ENCODE measurements at places on chromosomes 16 and 17.

- ATAC-seq = peak; percentile 3
These were observed 718 bp downstream of the ATP2A3 start for GRCh38 chr17:3963237-3964201.

DNA sequence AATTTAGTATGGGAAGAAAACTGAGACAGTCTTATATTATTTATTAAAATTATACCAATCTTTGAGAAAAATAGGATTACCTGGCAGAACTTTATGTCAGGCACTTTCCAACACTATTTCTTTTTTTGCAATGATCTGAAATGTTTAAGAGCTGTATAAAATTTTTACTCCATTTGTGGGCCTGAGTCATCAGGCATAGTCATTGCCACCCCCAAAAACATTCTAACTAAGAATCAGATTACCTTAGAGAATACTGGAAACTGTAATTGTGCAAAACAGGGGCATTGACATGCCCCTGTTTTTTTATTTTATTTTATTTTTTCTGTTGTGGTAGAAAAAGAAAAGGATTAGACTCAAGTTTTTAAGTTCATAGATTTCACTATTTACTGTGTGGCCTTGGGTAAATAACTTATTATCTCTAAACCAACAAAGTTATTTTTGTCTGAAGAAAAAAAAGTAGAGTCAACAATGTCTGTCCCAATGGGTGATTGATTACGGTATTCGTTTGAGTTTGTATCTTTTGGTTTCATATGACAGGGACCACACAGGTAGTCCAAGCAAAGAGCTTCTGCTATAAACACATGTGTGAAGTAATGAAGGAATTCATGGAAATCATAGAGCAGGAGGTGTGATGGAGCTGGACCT, 24.6 kb downstream of the VAT1L start:
- no peak for ATAC-seq

DNA sequence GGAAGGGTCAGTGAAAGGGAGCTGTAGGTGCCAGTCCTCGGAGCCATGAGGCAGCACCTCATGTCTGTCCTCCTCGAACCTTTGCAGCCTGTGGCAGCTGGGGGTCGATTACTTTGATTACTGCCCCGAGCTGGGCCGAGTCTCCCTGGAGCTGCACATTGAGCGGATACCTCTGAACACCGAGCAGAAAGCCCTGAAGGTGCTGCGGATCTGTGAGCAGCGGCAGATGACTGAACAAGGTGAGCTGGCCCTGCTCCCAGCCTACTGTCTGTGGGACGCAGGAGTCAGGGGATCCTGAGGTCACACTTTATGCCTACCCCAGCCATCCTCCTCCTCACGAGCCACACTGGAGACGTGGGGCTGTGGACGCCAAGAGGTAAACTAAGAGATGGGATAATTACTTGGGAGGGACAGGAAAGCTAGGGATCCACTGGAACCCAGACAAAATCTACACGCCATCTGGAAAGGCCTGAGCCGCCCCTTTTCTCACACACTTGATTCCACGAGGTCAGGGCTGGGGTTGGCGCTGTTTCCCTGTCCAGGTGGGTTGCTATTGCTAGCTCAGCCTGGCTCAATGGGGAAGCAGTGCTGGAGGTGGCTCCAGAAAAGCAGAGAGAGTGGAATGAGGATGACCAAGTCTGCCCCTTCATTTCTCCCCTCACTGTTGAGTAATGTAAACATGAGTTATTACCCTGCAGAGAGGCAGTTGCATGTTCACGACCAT, 26.4 kb downstream of the NUP85 start:
- ATAC-seq = no peak

- no peak for ATAC-seq
These were observed 298.1 kb upstream of the N4BP1 start for GRCh38 chr16:48907906-48908634.

DNA sequence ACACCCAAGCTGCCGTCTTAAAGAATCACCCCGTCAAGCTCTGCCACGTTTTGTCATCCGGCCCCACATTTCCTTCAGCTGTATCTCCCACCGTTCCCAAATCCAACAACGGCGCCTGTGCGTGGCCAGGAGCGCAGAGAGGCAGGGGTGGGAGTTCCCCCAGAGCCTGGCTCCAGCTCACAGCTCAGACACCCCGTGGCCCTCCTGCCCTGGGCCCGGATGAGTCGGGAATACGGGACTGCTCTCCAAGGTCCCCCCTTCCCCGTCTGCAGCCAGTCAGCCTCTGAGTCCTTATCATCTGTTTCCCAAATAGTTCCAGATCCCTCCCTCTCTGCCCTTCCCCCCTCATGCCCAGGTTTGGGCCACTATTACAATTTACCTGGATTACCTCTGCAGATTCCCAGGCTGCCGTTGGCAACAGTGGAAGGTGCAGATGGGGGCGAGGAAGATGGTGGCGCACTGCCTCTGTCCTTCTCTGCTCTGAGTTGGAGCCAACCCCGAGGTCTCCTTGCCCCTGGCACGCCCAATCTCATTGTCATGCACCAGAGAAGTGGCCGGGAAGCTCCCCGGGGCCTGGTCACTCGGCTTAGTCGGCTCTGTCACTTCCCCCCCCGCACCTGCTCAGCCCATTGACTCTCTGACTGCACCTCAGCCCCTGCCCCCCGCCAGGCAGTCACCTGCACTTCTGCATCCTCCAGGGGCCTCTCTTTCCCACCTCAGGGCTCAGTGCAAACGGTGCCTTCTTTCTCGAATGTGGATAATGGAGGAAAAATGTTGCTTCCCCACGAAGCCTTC, 18.3 kb upstream of the RPTOR start:
- ATAC-seq = no peak

DNA sequence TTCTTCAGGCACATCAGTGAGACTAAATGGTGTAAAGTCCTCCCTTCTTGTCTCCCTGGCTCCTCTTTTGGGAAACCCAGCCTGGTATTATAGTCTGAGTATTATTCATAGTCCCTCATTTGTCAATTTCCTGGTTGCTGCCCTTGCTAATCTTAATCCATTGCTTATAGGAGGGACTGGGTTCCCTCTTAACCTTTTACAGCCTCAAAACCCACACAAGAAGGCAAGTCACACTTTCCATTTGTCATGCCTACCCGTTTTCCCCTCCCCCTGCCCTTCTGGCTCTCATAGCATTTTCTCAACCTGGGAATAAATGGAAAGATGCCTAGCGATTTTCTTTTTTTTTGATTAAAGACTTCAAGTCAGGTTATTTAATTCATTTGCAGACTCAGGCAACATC, 124.8 kb downstream of the MAP2K6 start:
- no peak for ATAC-seq

DNA sequence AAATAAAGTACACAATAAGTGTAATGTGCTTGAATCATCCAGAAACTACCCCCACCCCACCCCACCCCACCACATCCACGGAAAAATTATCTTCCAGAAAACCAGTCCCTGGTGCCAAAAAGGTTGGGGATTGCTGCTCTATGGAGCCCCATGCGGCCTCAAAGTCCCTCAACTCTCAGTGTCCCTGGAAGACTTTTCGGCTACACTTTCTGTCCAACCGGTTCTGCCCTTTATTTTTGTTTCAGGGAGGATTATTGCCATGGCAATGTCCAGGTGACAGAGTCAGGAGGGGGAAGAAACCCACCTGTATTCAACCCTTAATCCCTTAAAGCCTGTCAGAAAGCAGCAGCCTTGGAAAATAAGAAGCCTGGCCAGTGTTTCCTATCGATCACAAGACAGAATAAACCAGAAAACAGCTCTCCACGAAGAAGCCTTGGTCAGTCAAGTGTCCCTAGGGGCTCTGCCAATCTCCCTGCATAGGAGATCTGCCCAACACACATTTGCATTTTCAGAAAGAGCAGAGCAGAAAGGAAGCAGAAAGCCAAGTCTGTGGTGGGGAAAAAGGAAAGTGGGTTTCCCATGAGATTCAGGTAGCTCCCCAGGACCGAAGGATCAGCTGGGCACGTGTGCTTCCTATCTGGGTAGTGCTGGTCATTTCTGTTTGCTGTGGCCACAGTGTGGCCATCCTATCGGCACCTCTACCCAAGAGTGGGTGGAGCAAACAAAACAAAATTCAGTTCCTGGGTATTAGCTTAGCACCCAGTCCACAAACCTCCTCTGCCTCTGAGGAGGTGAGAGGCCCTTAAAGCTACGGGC, 342.7 kb downstream of the SOX9 start:
- ATAC-seq = no peak

GRCh38 chr16:30352488-30353401, 2.4 kb downstream of the CD2BP2 start:
- no peak for ATAC-seq

DNA sequence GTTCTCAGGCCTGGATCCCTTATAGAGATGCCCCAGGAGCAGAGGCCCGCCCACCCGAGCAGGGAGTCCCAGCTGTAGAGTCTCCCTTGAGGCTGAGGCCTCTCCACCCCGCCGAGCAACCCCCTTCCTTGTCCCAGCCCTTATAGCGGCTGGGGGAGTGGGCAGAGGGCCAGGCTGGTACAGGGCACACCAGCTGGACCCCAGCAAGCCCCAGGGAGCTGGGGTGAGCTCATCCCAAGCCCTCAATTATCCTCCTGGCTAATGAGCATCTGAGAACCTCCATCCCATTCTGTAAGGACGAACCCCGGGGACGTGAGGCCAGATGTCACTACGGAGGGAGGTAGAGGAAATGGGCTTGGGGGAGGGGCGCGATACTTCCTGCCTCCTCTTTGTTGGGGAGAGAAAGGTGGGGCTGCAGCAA, 3.2 kb upstream of the SNN start:
- ATAC-seq = no peak

GRCh38 chr17:48757524-48757961, 29.0 kb upstream of the HOXB13 start:
- no peak for ATAC-seq

GRCh38 chr17:6654841-6655731, 3.5 kb downstream of the C17orf100 start:
- peak; percentile 44 for ATAC-seq

GRCh38 chr16:79282806-79283205, 317.7 kb downstream of the MAF start:
- ATAC-seq = no peak

GRCh38 chr16:72609933-72610332, 438.0 kb upstream of the PMFBP1 start:
- no peak for ATAC-seq

DNA sequence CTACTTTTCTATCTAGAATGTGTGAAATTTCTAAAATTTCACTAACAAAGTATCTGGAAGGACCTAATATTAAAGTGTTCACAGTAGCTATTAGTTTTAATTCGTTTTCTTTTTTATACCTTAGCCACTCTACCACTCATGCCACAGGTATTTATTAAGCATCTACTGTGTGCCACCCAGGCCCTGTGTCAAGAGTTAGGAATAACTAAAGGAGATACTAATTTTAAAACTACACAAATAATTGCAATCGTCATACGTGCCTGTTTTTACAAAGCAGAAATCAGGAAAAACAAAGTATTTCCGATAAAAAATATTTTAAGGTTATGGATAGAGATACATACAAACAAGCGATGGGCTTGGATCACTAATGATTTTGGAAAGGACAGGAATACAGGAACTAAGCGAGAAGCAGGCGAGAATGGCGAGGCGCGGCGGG, 483 bp upstream of the EEF2K start:
- no peak for ATAC-seq

GRCh38 chr16:58488531-58488930, 11.4 kb upstream of the NDRG4 start:
- ATAC-seq = no peak

GRCh38 chr17:49393491-49394255, 21.0 kb downstream of the PHB1 start:
- no peak for ATAC-seq

DNA sequence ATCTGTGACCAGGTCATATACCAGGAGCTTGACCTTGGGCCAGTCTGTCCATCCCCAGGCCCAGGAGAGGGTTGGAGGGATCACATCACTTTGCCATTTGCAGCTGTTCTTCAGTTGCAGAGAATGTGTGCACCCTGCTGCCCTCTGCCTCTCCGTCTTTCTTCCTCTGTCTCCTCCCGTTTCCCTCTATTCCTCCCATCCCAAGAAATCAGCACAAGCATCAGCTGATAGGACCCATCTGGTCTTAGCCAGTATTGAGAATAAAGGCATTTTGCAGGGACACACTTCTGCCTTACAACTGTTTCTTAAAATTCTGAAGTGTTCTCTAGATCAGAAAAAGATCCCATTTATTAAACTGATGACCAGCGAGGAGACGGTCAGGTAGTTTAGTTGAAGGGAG, 368.7 kb downstream of the CPPED1 start:
- ATAC-seq = no peak

GRCh38 chr16:77062878-77063675, 127.9 kb upstream of the MON1B start:
- ATAC-seq = no peak

DNA sequence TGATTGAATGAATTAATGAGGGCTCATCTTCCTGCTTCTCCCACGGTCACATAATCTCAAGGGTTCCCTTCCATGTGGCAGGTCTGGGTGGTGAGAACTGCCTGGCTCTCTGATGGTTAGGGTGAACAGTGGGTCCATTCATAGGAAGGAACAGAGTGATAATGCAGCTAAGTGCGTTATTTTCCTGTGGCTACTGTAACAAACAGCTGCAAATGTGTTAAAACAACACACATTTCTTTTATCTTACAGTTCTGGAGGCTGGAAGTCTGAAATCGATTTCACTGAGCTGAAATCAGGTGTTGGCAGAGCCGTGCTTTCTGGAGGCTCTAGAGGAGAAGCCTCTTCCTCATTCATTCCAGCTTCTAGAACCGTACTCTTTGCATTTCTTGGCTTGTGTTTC, 95.3 kb downstream of the BMERB1 start:
- ATAC-seq = no peak

DNA sequence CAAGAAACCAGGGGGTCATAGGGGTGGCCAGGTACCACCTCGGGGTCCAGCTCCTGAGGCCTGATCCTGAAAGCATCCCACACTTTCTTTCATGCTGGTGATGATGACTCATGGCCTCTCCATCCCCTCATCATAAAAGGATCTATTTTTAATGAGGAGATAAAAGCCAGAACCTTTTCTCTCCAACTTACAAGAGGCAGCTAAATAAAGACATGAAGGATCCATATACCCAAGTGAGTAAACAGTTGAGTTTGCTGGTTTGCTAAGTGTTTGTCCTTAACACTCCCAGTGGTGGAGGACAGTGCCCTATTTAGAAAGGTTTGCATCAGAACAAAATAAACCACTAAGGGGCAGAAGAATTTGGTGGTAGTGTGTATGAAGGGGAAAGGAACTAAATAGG, 383.8 kb downstream of the GRIN2A start:
- no peak for ATAC-seq

GRCh38 chr17:2455956-2456355, 55.1 kb upstream of the MNT start:
- ATAC-seq = no peak
